G401 (cell line): ENCODE measurements at places on chromosomes 7 and 10. TPM values are rescaled to one million over a fixed set of nuclear protein-coding genes. Genes with fewer than 3 reads are reported as not detected.

The ASB10 gene
- total RNA-seq = not detected in 2 replicates

GRCh38 chr10:121624836-121625486 lies 26.7 kb upstream of the FGFR2 start:
- DNase-seq = no peak

The DNAJC12 gene
- 1.1 and 15.8 TPM in 2 replicates for total RNA-seq

The GPR15LG gene
- not detected in 2 replicates for total RNA-seq

The EMX2 gene
- not detected in 2 replicates for total RNA-seq

- DNase-seq = no peak
Measured at GRCh38 chr10:102761981-102762380, 18.2 kb downstream of the WBP1L start.

DNA sequence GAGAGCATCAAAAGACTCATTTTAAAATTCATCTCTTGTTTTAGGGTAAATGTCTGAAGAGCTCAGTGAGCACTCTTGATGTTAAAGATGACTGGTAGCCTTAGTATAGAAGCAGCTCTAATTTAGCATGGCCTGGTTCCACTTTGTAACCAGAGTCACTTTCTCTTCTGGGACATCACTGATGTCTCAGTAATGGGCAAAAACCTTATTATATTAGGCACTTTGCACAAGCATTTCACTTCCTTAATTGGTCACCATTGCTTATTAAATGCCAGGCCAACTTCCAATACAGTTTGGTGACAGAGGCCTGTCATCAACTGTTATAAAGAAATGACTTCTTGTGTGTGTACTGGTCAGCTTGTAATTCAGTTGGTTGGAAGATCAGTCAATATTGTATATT lies 53.0 kb downstream of the STEAP1B start:
- no peak for DNase-seq

The TMEM229A gene
- total RNA-seq = not detected in 2 replicates

GRCh38 chr10:106559442-106559841 lies 605.1 kb downstream of the SORCS1 start:
- DNase-seq = no peak

DNA sequence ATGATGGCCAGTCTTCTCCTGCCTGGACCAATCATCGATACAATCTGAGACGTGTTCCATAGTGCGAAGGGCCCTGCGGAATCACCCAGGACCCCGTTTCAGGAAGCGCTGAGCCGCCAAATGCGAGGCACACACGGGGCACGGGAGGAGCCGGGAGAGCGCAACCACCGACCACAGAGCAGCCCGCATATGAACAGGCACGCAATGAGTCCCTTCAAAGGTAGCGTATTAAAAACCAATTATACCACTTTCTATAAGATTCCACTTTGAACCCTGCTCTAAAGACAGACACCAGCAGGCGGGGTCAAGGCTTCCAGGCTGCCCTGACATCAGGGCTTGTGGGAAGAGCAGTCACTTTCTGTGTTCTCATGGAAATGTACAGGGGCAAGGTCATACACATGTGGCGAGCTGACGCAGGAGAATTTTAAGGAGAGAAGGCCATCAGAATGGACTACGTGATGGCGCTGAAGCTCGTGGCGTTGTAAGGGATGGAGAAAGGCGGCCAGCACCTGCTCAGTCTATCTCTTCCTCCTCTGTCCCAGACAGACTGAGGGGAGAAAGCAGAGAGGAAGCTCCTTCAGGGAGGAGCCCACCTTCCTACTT lies 46.2 kb downstream of the AMZ1 start:
- no peak for DNase-seq

DNA sequence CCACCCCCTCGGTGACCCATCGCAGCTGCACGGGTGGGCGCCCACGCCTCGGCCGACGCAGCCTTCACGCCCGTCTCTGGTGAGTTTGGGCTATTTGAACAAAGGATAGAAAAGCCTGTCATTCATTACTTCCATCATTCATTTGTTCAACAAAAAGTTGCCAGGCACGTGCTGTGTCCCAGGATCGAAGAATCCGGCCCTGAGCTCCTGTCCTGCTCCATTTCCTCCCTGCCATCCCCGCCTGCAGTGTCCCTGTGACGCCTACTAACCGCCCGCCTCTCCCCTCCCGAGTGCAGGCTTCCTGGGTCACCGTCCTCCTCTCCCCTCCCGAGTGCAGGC lies 340.1 kb downstream of the WDR37 start:
- DNase-seq = no peak

The CALML3 gene
- not detected in 2 replicates for total RNA-seq

The SORCS1 gene
- total RNA-seq = not detected in 2 replicates

The EBF3 gene
- total RNA-seq = 0.24 and 0.25 TPM in 2 replicates

- DNase-seq = peak; percentile 39
Measured at GRCh38 chr7:127392182-127392565, 334 bp downstream of the ZNF800 start.

DNA sequence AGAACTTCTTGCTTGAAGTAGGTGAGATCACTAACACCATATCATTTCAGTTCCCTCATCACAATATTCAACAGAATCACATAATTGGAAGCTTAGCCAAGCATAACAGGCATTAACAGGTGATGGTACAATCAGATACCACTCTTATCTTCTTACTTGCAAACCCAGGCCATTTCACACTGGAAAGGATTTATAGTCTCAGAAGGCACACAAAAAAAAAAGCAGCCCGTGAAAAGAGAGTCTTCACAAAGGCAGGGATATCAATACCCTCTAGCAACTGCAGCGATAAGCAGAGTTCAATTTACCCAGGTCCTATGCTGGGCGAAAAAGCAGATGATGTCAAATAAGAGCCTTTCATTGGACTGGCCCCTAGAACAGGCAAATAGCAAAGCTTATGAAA lies 1082.4 kb downstream of the XPNPEP1 start:
- DNase-seq = no peak

- peak; percentile 75 for DNase-seq
Measured at GRCh38 chr7:130365511-130366441, 14.5 kb upstream of the CPA1 start.

The OR9A2 gene
- total RNA-seq = not detected in 2 replicates

- DNase-seq = no peak
Measured at GRCh38 chr10:132971448-132972148, 29.2 kb upstream of the CFAP46 start.

- DNase-seq = no peak
Measured at GRCh38 chr7:133419041-133419440, 166.2 kb downstream of the EXOC4 start.

- no peak for DNase-seq
Measured at GRCh38 chr7:20113427-20114027, 103.7 kb downstream of the MACC1 start.

GRCh38 chr7:157569967-157570366 lies 233.2 kb downstream of the DNAJB6 start:
- no peak for DNase-seq
